ENCODE measurements at places on chromosomes 7 and 10.

DNA sequence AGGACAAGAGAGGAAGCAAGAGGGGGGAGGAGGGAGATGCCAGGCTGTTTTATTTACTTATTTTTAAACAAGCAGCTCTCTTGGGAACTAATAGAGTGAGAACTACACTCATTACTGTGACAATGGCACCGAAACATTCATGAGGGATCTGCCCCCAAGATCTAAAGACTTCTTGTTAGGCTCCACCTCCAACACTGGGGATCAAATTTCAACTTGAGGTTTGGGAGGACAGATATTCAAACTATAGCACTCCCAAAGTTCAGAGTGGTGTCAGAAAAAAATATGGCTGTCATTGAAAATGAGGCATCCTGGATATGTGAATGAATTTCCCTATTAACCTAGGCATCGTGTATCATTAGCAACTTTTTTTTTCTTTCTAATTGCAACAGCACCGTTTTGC is 145.5 kb downstream of the ABCA13 start:
- no peak for DNase-seq

GRCh38 chr10:27998178-27998953 is 513 bp downstream of the ODAD2 start:
- DNase-seq, result no peak

DNA sequence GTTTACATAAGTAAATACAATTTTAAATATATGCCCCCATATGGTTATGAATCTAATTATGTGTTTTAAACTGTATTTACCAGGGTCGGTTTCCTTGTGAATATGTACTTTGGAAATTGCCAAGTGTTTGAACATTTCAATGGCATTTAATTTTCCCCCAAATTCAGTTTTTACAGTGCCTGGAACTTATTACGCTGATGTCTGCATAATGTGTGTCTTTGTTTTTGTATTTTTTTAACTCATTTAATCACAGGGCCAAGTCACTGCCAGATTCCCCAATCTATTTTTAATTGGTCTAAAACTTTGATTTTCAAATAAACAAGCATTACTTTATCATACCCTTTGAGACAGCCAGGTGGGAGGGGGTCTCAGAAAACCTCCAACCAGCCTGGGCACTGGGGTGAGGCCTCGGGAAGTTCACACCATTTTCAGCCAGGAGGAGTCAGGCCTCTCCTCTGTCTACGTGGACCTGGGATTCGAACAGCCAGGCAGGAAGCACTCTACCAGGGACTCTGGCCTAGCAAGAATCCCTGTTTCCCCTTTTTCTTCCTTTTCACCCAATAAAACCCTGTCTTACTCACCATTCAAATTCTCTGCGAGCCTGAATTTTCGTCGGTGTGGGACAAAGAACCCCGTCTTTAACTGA is 151.5 kb upstream of the COL1A2 start:
- no peak for DNase-seq

DNA sequence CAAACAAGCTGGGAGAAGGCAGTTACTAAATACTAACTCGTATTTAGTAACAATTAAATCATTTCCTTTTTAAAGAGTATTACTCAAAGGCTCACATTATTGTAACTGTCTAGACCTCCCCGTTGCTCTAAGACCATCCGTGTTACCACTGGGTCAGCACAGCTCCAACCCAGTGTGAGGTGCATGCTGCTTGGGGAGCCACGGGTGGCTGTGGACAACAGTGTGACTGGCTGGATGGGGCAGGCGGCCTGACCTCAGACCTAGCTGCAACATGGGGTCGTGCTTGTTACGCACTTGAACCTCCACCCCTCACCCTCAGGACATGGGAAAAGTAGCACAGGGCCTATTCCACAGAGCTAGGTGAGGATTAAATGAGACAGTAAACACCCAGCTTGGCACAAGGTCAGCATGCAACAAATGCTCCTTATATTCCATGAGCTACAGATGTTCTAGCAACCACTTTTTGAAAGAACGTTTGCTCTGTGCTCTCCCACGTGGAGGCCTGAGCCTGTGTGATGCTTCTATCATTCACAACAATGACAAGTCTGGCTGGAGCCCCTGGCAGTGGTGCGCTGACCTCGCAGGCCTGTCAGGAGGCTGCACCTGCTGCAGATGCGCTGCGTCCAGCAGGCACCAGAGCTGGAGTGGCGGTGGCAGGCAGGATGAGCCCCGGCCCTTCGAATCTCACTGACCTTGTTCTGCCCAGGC is 135.7 kb downstream of the PKD1L1 start:
- DNase-seq, result no peak

DNA sequence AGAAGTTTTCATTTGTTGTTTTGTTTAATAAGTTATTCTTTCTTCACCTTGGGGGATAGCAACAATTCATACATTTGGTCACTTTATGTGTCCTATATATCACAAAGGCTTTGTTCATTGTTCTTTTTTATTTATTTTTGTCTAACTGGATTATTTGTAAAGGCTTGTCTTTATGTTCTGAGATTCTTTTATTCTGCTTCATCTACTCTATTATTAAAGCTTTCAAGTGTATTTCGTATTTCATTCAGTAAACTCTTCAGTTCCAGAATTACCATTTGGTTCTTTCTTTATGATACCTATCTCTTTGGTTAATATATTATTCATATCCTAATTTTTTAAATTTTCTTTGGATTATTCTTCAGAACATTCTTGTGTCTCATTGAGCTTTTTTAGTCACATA is 942.9 kb downstream of the ANKRD7 start:
- DNase-seq, result no peak
